GM12878 (cell line): ENCODE measurements at places on chromosomes 3 and 15. TPM values are rescaled to one million over a fixed set of nuclear protein-coding genes. Genes with fewer than 3 reads are reported as not detected.

DNA sequence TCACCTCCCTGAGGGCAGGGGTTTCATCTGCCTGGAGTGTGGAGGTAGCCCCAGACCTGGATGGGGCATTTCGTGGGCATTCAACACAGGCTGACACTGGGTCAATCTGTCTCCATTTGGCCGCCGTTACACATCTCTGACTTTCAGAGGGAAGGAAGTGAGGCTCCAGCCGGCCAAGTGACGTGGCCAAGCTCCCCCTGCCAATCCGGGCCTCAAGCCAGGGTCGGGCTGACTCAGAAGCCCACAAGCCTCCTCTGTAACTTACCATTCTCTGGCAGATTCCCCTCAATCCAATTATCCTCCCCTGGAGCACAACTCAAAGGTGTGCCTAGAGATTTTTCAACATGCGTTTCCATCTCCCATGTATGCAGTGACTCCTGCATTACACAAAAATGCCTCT is 227.6 kb downstream of the KLF13 start:
- no peaks in the 10 kb centered on the region for H3K36me3 ChIP-seq
- H3K27me3 ChIP-seq = no peaks in the 10 kb centered on the region
- H3K4me1 ChIP-seq = no peaks in the 10 kb centered on the region
- no peak for DNase-seq
- no peak overlapping the region for H3K27ac ChIP-seq
- no peak overlapping the region for H3K4me3 ChIP-seq

DNA sequence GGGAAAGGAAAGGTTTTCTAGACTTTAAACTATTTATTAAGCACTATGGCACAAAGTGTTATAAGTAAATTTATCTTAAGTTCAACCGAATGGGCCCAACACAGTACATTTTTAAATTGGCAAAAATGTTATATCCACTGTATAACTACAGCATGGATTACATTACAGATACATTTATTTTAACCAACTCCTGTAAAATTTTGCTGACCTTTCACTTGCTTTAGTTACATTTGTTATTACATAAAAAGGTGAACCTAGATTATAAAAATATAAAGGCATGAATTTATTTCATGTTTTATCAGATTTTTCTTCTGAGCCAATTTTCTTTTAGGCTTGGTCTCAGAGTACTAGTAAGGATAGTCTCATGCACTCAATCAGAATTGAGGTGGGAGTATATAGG is 221.9 kb upstream of the GBE1 start:
- H3K4me1 ChIP-seq = no peaks in the 10 kb centered on the region
- no peak overlapping the region for H3K4me3 ChIP-seq
- no peak overlapping the region for H3K27ac ChIP-seq
- no peaks in the 10 kb centered on the region for H3K27me3 ChIP-seq
- no peaks in the 10 kb centered on the region for H3K36me3 ChIP-seq

DNA sequence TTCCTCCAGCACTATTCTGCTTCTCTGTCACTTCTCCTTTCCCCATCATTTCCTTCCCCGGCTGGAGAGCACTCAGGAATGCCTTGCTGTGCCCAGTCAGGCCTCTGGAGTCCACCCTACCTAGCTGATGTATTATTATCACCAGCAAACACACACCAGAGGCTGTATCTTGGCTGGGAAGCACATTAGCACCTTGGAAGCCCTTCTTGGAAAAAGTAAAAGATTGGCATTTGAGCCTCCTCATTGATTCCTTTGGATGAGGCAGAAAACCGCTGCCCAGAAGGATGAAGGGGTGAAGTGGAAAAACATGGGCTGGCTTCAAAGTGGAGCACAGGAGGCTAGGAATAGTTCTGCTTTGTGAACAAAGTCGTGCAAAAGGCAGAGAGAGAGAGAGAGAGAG is 244.3 kb downstream of the RPLP1 start:
- H3K36me3 ChIP-seq = no peaks in the 10 kb centered on the region
- no peaks in the 10 kb centered on the region for H3K4me1 ChIP-seq
- no peak overlapping the region for H3K27ac ChIP-seq

- H3K4me3 ChIP-seq = no peak overlapping the region
- DNase-seq = no peak
- no peak overlapping the region for H3K27ac ChIP-seq
- H3K27me3 ChIP-seq = no peaks in the 10 kb centered on the region
- peaks cover 9% of the 10 kb centered on the region; the same call in 1 of the 2 replicates for H3K36me3 ChIP-seq
These were observed 39.1 kb upstream of the TM4SF19 start for GRCh38 chr3:196377321-196377720.

DNA sequence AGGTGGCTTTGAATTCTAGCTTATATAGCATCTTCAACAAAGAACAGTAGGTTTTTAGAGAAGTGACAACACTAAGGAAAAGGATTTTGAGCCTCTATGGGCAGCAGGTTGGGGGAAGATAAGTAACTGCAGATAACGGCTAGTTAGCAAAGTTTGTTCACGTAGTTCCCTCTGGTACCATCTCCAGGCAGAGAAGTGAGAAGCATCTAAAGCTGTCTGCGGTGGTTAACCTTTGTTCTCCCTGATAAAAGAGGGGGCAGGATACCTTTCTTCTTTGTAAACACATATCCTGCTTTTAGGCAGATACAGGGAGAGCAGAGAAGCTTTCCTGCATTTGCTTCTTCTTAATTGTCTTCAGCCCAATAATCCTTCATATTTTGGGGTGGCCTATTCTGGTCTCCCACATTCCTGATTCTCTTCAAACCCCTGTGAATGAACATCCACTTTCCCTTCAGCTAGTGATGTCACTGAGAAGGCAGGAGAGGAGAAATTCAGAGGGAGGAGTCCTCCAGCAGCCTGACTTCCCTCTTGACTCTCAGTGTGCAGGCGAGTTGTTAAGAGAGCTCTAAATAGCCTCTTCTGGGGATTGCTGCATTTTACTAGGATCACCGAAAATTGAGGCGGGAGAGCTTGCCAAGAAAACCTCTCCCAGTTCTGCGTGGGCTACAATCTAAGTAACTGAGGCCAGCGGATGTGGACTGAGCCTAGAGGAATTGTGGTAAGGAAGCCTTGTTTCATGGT is 393.7 kb upstream of the C2CD4B start:
- no peak for DNase-seq
- H3K27me3 ChIP-seq = no peaks in the 10 kb centered on the region
- H3K4me3 ChIP-seq = no peak overlapping the region
- peaks cover 7% of the 10 kb centered on the region; the same call in 1 of the 2 replicates for H3K4me1 ChIP-seq

GRCh38 chr3:108088697-108089096 is 2.1 kb downstream of the CD47 start:
- DNase-seq = peak; percentile 71
- H3K4me3 ChIP-seq = peak overlapping the region; percentile 95
- H3K36me3 ChIP-seq = no peaks in the 10 kb centered on the region; the same call in 1 of the 2 replicates
- H3K27me3 ChIP-seq = no peaks in the 10 kb centered on the region
- peaks cover 12% of the 10 kb centered on the region; the same call in 1 of the 2 replicates for H3K4me1 ChIP-seq
- H3K27ac ChIP-seq = peak overlapping the region; percentile 95

GRCh38 chr3:170180079-170180907 is 1.2 kb downstream of the PHC3 start:
- peak overlapping the region; percentile 89 for H3K4me3 ChIP-seq
- H3K27me3 ChIP-seq = no peaks in the 10 kb centered on the region
- H3K27ac ChIP-seq = peak overlapping the region; percentile 98
- DNase-seq = no peak
- H3K4me1 ChIP-seq = peaks cover 3% of the 10 kb centered on the region
- peaks cover 22% of the 10 kb centered on the region for H3K36me3 ChIP-seq

DNA sequence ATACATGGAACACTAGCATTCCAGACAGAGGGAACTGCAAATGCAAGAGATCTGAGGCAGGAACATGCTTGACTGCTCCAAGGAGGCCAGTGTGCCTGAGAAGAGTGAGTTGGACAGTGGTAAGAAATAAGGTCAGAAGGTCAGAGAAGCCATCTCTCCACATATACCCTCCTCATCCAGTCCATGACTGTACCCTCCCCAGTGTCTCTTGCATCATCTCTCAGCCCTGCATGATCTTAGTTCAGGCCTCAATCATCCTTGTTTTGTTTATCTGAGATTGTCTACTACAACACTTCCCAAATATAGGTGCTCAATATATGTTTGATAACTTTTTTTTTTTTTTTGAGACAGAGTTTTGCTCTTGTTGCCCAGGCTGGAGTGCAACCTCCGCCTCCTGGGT is 5.5 kb upstream of the RSL24D1 start:
- DNase-seq = no peak
- H3K27me3 ChIP-seq = no peaks in the 10 kb centered on the region
- H3K4me3 ChIP-seq = no peak overlapping the region
- H3K36me3 ChIP-seq = no peaks in the 10 kb centered on the region

GRCh38 chr3:113377158-113377557 is 64.1 kb downstream of the CFAP44 start:
- H3K4me3 ChIP-seq = no peak overlapping the region
- DNase-seq = peak; percentile 2
- no peaks in the 10 kb centered on the region for H3K4me1 ChIP-seq
- no peaks in the 10 kb centered on the region; the same call in 1 of the 2 replicates for H3K36me3 ChIP-seq
- no peaks in the 10 kb centered on the region for H3K27me3 ChIP-seq
- H3K27ac ChIP-seq = no peak overlapping the region

DNA sequence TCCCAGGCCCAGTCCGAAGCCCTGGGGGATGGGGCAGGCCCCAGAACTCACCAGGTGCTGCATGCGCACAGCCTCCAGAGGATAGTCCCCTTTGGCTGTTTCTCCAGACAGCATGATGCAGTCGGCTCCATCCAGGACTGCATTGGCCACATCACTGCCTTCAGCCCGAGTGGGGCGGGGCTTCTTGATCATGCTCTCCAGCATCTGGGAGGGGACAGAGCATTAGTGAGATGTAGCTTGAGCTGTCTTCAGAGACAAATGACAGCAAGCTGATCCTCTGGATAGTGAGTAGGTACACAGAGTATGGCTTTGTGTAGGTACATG is 9.1 kb upstream of the GRAMD2A start:
- no peak for DNase-seq
- H3K4me3 ChIP-seq = no peak overlapping the region

DNA sequence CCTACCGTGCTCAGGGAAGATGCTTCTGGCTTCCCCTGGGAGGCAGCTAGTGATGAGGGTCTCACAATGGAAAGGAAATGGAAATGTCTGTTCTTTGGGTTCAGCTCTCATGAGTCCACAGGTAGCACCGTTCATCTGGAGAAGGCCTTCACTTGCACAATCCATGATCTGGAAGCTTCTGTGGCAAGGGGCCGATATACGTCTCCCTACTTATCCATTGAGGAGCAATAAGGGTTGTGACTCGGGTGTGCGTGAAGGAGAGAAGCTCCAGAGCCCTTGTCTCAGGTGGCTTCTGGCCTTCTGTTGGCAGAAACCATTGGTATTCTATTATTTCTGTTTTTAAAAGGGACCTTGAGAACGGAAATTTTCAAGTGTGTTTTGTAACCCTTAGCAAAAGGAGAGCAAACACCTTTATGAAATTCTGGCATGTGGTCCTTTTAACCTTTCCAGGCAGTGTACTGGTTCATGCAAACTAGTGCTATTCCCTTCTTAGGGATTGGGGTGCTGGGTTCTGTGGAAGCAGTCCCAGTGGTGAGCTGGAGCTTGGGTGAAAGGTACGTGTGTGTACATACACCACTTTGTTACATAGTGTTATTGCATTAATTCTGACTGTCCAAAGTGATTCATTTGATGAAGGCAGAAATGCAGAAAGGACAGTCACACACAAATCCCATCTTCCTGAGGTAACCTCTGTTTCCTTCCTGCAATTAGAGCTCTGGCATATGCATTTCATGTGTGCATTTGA is 32.5 kb downstream of the KLF13 start:
- DNase-seq = no peak
- H3K36me3 ChIP-seq = peaks cover 13% of the 10 kb centered on the region
- H3K27me3 ChIP-seq = no peaks in the 10 kb centered on the region
- H3K27ac ChIP-seq = peak overlapping the region; percentile 85; the same call in 1 of the 2 replicates
- no peak overlapping the region for H3K4me3 ChIP-seq

GRCh38 chr15:70257573-70258248 is 160.0 kb upstream of the TLE3 start:
- H3K27me3 ChIP-seq = no peaks in the 10 kb centered on the region
- H3K27ac ChIP-seq = no peak overlapping the region
- no peaks in the 10 kb centered on the region for H3K36me3 ChIP-seq
- no peak overlapping the region for H3K4me3 ChIP-seq
- H3K4me1 ChIP-seq = peaks cover 37% of the 10 kb centered on the region
- DNase-seq = no peak

DNA sequence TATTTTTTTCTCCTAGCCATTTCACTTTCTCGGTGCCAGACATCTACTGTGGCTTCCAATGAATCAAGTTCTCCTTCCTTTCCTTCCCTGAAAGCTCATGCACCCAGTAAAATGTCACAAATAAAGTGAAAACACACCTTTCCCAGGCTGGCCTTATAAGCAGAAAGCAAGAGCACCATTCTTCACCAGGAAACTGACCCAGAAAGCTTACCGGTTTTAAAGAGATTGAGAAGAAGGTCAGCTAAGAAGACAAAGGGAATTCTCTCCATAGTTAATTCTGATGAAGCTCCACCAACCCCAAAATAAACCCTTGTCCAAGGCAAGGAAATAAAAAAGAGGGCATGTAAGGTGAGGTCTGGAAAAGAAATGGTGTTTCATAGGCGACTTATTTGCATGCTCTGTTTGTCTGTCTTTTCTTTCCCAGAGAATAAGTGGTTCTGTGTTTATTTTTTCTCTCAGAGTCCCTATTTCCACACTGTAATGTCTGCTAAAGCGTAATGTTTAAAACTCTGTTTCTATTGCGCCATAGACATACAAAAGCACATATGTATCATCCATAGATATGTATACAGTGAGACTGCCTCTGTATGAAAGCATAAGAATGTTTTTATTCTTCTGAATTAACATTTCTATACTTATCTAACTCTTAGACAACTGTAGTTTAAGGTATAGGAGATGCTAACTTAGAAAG is 2.8 kb downstream of the LSAMP start:
- 0 out of 2 replicates have a peak, but pooled peaks cover 2% of the 10 kb centered on the region for H3K27me3 ChIP-seq
- no peaks in the 10 kb centered on the region for H3K4me1 ChIP-seq
- H3K36me3 ChIP-seq = no peaks in the 10 kb centered on the region
- H3K4me3 ChIP-seq = no peak overlapping the region

DNA sequence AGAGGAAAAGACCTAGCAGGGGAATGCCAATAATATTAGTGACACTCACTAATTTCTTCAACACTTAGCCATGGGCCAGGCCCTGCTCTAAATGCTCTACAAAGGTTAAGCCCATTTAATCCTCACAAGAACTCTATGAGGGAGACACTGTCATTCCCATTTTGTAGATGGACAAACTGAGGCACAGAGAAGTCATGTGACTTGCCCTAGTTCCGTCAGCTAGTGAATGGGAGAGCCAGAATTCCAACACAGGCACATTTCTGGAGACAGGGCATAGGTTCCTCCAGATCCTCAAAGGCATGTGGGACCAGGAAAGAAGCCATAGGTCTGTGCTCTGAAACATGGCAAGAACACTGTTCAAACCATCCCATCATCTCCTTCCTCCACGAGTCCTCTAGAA is 31.5 kb downstream of the LOXL1 start:
- no peaks in the 10 kb centered on the region; the same call in 1 of the 2 replicates for H3K4me1 ChIP-seq
- no peaks in the 10 kb centered on the region for H3K36me3 ChIP-seq
- no peaks in the 10 kb centered on the region for H3K27me3 ChIP-seq
- no peak for DNase-seq

GRCh38 chr3:43917361-43917760 is 226.6 kb downstream of the ABHD5 start:
- H3K27ac ChIP-seq = no peak overlapping the region
- H3K4me1 ChIP-seq = no peaks in the 10 kb centered on the region
- no peaks in the 10 kb centered on the region for H3K36me3 ChIP-seq
- no peak for DNase-seq
- H3K4me3 ChIP-seq = no peak overlapping the region
- H3K27me3 ChIP-seq = no peaks in the 10 kb centered on the region

Gene SLC9C1
- polyA plus RNA-seq = not detected in 2 replicates

Gene AAGAB
- polyA plus RNA-seq = 62.3 and 64.9 TPM in 2 replicates

Gene SH3GL3
- not detected in 2 replicates for polyA plus RNA-seq

Gene NOX5
- polyA plus RNA-seq = not detected in 2 replicates

Gene STAC
- polyA plus RNA-seq = not detected in 2 replicates
